Kasumi-1 (cell line): ENCODE measurements at places on chromosomes 7 and 10.

DNA sequence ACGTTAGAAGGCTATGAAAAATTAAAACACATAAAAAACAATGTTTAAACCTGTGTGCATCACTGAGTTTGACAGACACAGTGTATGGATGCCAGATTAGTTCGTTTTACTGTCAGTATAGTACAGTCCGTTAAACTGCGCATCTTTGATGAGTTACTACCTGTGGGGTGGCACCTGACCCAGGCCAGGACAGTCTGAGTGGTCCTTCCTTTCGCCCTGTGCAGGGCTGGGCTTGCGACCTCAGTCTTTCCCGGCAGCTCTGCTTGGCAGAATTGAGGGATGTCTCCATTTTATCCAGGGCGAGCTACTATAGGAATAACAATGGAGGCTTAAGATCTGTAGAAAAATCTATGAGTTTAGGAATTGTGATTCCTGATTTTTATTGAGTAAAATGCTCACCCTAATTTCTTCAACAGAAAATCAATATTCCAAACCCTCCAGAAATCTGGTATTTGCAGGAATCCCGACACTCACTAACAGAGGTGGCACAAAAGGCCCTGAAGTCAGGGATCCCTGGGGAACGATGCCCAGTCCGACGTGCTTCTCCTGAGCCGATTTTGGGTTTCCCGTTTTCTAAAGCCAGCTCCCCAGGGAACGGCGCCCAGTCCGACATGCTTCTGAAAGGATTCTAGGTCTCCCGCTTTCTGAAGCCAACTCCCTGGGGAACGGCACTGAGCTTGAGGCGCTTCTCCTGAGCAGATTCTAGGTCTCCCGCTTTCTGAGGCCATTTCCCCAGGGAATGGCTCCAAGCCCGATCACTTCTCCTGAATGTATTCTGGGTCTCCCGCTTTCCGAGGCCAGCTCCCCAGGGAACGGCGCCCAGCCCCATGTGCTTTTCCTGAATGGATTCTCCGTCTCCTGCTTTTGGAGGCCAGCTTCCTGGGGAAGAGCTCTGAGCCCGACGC, 377.6 kb downstream of the DNAJB6 start:
- no peak for DNase-seq

DNA sequence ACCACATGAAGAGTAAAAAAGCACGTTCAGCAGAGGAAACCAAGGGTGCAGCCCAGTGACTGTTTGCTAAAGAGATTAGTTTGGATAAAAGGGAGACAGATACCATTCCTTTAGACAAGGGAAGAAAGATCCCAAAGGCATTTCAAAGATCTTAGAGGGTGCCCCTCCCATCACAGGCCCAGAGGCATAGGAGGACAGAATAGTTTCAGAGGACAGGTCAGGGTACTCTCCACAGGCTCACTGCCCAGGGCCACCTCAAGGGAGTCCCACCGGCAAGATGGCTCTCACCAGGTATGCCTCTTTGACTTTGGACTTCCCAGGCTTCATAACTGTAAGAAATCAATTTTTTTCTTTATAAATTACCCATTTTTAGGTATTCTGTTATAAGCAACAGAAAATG, 4.7 kb upstream of the TCTN3 start:
- DNase-seq: no peak

GRCh38 chr10:118968060-118968459, 61.5 kb upstream of the NANOS1 start:
- DNase-seq: no peak

DNA sequence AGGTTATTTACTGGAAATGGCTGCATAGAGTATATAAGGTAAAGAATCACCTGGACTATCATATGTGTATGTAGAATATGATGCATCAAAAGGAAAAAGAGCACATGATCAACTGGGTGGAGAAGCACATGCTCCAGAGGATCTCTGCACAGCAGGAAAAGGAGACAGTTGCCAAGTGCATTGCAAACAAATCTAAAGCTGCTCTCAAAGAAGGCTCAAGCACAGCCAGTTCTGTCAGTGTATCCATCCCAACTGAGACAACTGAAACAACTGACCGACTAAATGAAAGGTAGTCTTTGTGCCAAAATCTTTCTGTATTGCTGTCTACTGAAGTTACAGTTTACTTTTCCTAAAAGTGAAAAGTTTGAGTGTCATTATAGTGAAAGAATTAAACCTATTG, 83.2 kb upstream of the SGCE start:
- DNase-seq: no peak

- DNase-seq: peak; percentile 55
These were observed 129.3 kb downstream of the MYOF start for GRCh38 chr10:93352638-93353383.

DNA sequence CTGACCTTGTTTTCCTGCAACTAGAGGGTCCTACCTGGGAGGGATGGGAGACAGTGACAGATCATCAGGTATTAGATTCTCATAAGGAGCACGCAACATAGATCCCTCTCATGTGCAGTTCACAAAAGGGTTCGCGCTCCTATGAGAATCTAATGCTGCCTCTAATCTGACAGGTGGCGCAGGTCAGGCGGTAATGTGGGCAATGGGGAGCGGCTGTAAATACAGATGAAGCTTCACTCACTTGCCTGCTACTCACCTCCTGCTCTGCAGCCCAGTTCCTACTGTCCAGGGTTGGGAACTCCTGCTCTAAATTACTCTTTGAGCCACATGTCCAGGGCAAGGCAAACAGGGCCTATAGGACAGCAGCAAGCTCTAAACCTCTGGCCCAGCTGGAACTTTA, 46.2 kb downstream of the GFRA1 start:
- no peak for DNase-seq

DNA sequence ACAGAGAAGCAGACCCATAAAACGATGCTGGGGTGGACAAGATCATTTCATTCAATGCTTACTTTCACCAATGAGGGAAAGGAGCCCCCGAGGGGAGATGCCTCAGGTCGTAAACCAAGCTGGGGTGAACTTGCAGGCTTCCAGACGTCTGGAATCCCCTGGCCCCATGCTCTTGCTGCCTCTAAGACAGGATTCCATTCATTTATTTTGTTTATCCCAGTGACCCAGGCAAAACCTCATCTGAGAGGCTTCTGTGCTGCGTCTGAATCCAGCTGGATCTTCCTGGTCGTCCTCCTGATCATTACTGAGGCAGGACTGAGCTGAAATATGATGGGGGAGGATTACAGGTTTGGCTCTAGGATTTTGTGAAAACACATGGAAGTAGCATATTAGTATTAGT, 182.9 kb downstream of the MYOF start:
- no peak for DNase-seq

DNA sequence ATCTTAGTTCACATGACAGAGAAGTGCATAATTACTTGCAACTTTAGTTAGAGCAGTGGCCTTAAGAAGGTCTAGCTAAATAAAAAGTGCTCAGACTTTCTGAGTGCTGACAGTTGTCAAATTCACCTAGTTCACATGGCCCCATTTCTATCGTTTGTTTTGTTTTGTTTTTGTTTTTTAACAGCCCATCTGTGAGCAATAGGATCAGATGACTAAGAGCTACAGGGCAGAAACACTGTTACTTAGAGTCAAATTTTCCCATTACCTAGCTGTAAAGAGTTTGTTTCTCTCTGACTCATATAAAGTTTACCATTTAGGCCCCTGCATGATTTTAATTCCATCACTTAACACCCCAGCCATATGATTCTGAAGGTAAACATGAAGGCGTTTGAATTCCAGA, 18.8 kb downstream of the CAV1 start:
- DNase-seq: no peak

DNA sequence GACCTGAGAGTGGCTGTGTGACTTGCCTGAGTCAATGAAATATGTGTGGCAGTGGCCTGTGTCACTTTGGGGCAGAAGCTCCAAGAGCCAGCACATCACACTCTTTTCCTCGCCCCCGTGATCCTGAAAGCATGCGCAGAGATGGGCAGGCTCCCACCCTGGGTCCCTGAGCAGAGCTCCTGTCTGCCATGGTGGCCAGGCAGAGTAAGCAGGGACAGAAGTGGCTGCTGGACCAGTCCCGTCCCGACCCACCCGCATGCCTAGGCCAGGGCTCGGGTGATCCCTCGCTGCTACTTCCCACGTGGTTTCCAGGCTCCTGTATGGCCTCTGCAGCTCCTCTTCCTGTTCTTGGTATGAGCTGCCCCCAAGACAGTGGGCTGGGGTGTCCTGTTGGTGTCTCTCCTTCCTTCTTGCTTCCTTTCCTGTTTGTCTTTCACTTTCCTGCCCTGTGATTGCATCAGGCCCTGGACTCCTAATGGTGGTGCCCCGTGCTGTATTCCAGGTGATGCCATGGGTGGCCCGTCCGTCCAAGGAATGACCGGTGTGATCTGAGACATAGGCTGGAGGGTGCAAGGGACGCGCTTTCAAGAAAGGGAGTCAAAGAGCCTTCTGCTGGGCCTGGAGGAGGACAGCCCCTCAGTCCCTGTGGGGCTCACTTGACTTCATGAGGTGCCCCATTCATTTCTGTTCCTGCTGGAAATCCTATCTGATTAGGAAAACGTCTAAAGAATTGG, 71.4 kb upstream of the SHH start:
- no peak for DNase-seq

GRCh38 chr7:5443678-5444077, 20.0 kb upstream of the TNRC18 start:
- no peak for DNase-seq

DNA sequence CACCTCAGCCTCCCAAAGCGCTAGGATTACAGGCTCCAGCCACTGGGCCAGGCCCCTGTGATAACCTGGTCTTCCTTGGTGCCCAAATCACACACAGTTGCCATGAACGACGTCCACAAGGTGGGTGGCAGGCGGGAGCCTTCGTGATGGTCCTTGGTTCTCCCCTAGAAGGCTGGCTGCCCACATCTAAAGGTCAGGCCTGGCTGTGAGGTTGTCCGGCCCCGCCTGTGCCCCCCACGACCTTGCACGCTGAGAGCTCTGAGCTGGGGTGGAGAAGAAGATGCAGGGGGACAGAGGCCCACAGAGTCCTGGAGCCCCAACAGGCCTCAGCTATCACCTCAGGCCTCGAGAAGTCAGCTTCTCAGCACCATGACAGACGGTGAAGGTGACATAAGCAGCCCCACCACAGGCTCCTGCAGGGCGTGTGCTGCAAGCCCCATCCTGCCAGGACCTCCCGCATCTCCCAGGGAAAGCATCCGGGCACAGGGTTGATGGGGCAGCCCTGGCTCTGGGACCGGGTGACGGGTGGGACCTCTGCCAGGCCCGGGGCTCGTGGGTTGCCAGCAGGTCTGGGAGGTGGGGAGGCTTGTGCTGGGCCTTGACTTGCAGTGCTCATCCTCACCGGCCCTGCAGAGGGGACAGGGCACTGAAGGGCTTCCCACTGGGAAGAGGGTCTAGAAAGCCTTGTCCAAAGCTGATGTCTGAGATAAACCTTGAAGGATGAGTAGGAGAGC, 217.4 kb downstream of the WDR37 start:
- DNase-seq: no peak

DNA sequence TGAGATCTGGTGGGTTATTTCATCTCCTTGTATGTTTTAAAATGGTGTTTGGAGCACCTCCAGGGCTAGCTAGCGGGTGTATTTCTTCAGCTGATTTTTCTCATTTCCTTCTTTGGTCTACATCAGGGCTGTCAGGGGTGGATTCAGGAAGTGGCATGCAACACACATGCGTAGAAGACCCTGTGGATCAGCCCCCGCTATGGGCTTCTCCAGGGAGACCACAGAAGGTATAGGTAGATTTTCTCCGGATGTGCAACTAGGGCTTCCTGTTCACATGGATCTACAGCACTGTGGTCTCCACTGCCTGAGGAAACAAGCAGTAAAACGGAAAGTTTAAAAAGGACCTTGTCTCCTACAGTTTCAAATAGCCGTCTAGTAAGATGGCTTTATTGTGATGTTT, 10.4 kb downstream of the NUB1 start:
- DNase-seq: peak; percentile 90

GRCh38 chr7:116709336-116709735, 37.3 kb downstream of the MET start:
- no peak for DNase-seq
